Epithelial cell of esophagus (primary cell): ENCODE measurements at places on chromosomes 3 and 15.

DNA sequence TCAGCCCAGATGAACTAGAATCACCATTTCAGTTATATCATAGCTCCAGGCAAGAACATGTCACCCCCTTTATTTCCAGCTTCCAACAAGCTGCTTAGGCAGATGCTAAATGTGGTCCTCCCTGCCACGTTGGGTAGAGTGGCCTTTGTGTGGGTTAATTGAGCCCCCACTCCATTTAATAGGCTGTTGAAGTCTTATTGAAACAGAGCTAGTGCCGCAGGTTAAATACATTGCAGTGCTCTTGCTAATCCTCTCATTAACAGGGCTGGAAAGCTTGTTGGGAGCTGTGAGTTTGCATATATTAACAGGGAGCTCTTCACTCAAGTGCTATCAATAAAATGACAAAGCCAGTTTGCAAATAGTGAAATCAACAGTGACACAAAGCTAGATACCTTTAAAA lies 248.4 kb upstream of the CMC1 start:
- DNase-seq: no peak

GRCh38 chr3:120170223-120170622 lies 76.0 kb upstream of the GSK3B start:
- peak; percentile 99 for DNase-seq

GRCh38 chr15:39283531-39283930 lies 297.3 kb upstream of the THBS1 start:
- no peak for DNase-seq

DNA sequence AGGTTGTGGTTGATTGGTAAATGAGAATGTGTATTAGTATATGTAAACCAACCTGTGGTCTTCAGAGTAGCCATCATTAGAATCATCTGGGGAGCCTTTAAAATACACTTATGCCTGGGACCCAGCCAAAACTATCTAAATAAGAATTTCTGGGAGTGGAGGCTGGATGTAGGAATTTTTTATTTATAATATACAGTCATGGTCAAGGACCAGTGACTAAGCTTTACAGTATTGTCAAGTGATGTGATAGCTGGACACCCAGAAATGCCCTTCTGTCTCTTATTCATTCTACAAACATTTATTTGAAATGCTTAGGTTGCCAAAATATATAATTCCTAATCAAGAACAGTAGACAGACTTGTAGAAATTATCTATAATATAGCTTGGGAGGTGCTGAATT lies 132.2 kb downstream of the MBNL1 start:
- DNase-seq: no peak

GRCh38 chr3:116384717-116385116 lies 60.6 kb downstream of the LSAMP start:
- DNase-seq: no peak

DNA sequence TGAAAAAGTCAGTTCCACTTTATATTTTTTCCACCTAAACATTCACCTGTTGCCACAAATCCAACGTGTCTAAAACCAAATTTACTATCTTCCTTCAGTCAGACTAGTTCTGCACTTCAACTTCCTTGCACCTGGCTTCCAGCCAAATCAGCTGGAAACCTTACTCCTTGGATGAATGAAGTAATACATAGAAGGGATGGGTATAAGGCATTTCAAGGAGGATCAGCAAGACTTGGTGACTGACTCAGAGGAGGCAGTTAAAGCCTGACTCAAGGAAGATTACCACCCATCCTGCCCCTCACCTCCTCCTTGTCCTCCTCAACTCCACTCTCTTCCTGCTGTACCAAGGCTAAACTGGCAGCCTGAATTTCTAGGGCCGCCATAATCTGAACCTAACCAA lies 37.1 kb downstream of the QTRT2 start:
- peak; percentile 92 for DNase-seq

GRCh38 chr3:144369129-144369879 lies 397.7 kb downstream of the DIPK2A start:
- no peak for DNase-seq

DNA sequence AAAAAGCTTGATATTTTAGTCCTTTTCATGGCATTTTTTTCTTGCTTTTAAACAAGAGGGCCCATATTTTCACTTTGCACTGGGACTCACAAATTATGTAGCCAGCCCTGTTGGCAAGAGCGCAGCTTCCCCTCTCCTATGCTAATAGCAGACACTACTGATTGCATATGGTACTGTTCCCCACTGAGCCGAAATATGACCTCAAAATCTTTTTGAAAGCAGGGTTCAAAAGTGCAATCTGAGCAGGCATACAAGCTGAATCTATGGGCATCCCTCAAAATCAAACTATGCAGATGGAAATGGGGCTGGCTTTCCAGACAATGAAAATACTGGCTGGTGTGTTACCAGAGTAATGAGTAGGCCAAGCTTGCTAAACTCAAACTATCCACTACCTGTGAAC lies 225.2 kb upstream of the SETMAR start:
- DNase-seq: no peak

DNA sequence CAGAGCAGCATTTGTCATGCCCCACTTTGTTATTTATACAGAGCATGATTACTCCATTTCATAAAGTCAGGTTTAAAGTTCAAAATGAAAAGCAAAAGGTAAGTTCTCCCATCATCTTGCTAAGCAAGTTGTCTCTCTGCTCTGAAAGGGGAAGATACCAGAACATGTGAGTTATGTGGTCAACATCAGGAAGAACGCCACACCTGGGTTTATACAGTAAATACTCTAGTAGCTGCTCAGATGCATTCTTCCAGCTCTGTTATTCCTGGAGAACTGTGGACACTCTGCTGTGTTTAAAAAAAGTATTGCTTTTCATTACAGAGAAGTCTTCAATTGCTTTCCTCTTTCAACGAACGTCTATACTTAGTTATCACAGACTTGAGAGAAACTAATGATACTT lies 145.7 kb downstream of the PLCL2 start:
- DNase-seq: peak; percentile 56

DNA sequence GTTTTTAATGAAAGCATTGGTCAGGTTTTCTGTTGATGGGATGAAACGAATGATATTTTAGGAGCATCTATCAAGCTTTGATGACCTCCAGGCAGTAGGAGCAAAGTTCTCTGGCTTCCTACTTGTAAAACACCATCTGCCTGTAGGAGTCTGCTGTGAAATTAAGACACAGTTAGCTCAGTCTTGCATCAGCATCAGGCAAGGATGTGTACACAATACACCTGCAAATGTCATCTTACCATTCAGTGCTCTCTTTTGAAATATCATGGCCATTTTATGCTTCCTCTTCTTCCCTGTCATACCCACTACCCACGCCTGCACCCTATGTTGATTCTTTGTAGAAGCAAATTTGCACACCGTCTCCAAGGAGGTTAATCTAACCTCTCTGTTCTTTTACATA lies 38.2 kb downstream of the B3GALNT1 start:
- DNase-seq: no peak

- DNase-seq: peak; percentile 54
Observed at GRCh38 chr3:126119008-126119675, 35.2 kb upstream of the SLC41A3 start.

DNA sequence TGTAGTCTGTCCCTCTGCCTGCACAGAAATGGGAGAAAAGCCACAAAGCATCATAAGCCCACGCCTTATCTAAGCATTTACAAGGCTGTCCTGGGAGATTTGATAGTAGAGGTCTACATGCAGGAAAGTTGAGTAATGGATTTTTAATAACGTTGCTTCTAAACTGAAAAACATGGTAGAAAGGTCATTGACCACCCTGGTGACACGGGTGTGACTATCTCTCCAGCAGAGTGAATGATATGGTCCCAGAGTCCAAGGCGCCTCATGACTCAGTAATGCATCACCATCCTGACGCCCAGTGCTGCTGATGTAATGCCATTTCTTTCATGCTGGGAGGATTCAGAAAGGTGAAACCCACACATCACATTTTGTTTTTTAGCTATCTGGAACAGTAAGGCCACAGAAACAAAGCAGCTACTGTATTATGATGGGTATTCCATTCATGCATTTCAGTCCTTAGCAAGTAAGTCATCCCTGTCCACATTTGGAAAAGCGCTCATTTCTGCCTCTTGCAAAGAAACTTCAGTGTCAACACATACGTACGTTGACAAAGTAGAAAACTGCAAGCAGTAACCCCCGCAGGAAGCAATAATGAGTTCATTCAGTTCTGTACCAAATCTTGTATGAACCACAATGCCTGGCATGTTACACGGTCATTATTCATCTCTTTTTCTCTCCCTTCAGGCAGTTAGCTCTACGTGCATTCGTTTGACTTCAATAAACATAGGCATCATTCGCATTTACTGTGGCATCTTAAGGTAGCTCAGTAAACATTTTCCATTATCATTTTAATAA lies 483.5 kb downstream of the GABRG3 start:
- DNase-seq: peak; percentile 83

DNA sequence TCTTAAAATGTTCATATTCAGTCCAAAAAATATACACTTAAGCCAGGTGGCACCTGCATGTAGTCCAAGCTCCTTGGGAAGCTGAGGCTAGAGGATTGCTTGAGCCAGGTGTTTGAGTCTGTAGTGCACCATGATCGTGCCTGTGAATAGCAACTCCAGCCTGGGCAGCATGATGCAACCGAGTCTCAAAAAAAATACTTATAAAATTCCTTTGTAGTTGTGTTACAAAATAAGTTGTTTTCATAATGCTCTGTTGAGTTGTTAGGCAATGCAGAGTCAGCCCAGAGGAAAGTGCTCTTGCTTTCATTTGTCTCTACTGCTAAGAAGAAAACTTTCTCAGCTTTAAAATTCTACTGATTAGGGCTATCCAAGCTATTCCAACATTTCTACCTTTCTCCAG lies 442.8 kb upstream of the ARRDC4 start:
- peak; percentile 13 for DNase-seq

- DNase-seq: no peak
Observed at GRCh38 chr15:50304836-50305235, 39.3 kb upstream of the HDC start.

GRCh38 chr3:34394978-34395748 lies 596.7 kb downstream of the PDCD6IP start:
- DNase-seq: no peak

GRCh38 chr3:26381411-26381810 lies 241.2 kb upstream of the LRRC3B start:
- DNase-seq: no peak

DNA sequence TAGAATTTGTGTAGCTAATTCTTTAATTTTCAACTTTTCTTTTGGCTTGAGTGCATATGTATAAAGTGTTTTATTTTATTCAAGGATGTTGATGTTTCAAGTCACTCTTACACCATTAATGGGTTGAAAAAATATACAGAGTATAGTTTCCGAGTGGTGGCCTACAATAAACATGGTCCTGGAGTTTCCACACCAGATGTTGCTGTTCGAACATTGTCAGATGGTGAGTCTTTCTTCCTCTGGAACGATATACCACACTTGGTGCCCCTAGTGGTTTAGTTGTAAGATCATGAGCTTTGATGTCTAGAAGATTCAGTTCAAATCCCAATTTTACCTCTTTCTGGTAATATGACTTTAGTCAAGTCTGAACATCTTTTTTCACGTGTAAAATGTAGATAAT lies 119.3 kb downstream of the HCN4 start:
- no peak for DNase-seq

GRCh38 chr3:31081018-31081662 lies 186.7 kb upstream of the GADL1 start:
- no peak for DNase-seq

- no peak for DNase-seq
Observed at GRCh38 chr3:48524970-48525369, 21.0 kb upstream of the SHISA5 start.

DNA sequence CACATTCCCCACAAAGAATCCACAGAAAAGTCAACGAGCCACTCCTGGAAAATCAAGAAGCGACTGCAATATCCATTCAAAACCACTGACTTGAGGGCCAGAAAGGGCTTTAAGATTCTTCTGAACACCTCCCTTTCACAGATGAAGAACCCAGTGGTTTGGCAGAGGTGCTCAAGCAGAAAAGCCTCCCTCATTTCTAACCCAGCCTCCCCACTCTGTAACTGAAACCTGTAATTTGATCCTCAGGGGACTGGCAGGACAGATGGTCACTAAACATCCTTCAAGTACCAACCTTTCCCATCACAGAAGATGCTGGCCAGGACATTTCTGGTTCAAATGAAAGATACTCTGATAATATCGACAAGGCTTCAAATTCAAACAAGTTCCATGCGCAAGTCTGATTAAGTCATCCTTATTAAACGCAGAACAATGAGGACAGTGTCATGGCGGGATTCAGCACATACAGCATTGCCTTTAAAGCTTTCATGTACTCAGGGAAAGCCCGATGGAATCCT lies 5.5 kb downstream of the SEMA5B start:
- DNase-seq: no peak

- DNase-seq: no peak
Observed at GRCh38 chr3:122767540-122768372, 25.9 kb downstream of the HSPBAP1 start.

GRCh38 chr3:17643691-17644090 lies 98.7 kb downstream of the TBC1D5 start:
- no peak for DNase-seq

- no peak for DNase-seq
Observed at GRCh38 chr3:61673651-61674050, 112.3 kb downstream of the PTPRG start.

- no peak for DNase-seq
Observed at GRCh38 chr3:114093016-114093380, 36.5 kb downstream of the QTRT2 start.

- no peak for DNase-seq
Observed at GRCh38 chr3:26591926-26592325, 30.6 kb upstream of the LRRC3B start.

- no peak for DNase-seq
Observed at GRCh38 chr3:13713396-13713795, 164.5 kb downstream of the FBLN2 start.

DNA sequence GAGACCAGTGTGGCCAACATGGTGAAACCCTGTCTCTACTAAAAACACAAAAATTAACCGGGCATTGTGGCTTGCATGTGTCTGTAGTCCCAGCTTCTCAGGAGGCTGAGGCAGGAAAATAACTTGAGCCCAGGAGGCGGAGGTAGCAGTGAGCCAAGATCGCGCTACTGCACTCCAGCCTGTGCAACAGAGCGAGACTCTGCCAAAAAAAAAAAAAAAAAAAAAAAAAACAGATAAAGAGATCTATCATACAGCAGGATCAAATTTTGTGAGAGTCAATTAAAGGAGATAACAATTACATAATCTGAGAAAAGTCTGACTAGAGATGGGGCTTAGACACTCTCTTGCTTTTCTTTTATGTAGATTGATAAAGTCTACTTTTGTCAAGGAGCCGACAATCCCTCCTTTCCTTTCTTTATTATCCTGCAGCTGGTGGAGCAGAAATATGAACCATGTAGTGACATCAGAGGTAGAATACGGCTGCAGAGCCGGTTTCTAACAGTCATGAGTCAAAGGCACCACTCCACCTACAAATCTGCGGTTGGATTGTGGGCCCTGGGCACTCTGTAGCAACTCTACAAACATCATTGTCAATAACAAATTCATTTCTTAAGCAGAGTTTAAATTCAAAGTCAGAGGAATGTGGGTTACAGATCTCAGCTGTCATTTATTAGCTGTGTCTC lies 9.0 kb downstream of the C2CD4A start:
- peak; percentile 97 for DNase-seq

GRCh38 chr3:169512991-169513390 lies 150.5 kb downstream of the MECOM start:
- DNase-seq: no peak
